ENCODE measurements at places on chromosomes 6 and 20.

DNA sequence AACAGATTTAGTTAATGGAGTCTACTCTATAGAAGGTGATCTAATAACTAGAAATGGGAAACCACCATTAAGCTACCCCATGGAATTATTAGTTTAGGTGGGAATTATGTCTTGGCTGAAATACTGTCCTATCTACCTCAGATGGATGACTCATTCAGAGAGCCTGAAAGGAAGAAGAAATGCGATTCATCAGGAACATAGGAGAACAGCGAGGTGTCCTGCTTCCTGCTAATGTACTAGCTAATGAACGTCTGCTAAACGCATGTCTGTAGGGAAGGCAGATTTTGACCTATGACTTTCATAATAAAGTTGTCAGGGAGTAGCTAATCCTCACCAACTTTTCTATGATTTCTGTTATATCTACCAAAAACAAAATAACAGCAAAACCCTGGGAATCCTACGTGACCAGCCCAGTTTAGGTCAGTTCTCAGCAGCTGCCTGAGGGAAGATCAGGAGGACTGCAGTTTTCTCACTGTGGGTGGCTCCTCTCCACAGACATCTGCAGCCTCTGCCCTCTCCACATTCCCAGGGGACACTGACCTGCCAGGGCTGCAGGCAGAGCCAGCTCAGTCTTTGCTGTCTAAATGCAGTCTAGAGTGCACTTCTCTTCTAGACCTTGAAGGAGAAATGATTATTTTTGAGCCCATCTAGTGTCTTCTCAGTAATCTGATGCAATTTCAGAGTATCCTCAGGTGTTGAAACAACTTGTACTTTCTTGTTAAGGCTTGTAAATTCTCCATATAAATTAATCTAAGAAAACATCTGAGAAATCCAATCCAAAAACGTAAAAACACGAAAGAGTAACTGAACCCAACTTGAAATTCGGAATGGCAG is 18.1 kb upstream of the SFT2D1 start:
- DNase-seq = no peak

GRCh38 chr6:15555101-15556038 is 107.5 kb downstream of the DTNBP1 start:
- DNase-seq = no peak

DNA sequence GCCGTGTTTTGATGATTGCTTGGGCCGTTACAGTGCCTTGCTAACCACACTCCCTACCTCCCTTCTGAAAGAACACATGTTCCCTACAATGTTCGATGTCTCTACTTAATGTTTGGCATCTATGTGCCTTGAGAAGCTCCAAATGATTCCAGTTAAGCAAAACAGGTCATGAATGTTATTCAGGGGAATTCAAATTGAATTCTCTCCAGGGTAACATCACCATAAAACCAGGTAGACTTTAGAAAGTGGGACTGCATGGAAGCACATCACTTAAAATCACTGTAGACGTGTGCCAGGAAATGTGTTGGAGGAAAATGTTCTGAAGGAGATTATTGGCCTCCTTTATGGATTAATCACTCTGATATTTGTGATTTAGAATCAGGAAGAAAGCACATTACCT is 128.1 kb downstream of the ADAT2 start:
- DNase-seq = no peak

DNA sequence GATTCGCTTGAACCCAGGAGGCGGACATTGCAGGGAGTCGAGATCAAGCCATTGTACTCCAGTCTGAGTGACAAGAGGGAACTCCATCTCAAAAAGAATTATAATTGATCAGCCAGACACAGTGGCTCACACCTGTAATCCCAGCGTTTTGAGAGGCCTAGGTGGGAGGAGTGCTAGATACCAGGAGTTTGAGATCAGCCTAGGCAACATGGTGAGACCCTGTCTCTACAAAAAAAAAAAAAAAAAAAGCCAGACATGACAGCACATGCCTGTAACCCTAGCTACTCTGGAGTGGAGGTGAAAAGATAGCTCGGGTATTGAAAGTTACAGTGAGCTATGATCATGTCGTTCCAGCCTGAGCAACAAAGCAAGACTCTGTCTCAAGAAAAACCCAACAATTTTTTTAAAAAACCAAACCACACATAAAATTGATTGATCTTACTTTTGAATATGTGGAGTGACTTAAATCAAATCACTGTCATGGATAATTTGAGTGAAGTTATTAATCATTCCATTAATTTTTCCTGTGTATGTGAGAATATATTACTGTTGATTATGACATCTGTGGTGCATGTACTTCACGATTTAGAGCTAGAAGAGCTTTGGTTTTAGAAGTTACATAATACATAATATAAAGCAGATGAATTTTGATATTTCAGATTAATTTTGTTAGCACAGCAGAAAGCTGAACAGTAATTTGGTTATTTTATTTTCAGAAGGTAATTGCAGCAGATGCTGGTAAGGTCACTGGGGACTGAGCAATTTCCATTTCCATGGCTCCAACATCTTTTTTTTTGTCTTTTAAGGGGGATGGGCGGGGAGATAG is 34.4 kb downstream of the NCOA7 start:
- no peak for DNase-seq

GRCh38 chr6:162770955-162771354 is 43.2 kb downstream of the PACRG start:
- DNase-seq = no peak

DNA sequence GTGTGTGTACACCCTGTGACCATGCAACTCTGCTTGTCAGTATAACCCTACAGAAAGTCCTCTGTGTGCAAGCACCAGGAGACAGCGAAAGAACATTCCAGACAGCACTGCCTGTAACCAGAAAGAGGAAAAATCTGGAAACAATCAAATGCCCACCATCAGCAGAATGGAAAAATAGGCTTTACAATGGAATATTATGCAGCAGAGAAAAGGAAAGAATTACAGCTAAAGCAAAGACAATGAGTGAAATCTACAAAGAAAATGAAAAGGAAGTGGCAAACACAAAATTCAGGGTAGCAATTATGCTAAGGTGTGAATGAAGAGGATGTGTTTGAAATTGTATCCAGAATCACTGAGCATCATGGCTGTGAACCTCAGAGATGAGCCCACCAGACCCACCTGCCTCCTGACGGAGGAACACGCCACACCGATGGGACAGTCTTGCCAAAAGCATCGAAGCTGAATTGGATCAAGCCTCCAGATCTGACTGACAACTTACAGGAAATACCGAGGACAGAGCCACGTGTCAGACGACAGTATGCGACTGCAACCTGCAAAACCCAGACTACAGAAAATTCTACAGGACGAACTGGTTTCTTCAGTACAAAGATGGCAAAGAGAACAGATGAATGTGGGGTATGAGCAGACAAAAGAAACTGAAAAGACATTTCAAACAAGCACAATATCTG is 133.2 kb downstream of the NFATC2 start:
- DNase-seq = no peak

DNA sequence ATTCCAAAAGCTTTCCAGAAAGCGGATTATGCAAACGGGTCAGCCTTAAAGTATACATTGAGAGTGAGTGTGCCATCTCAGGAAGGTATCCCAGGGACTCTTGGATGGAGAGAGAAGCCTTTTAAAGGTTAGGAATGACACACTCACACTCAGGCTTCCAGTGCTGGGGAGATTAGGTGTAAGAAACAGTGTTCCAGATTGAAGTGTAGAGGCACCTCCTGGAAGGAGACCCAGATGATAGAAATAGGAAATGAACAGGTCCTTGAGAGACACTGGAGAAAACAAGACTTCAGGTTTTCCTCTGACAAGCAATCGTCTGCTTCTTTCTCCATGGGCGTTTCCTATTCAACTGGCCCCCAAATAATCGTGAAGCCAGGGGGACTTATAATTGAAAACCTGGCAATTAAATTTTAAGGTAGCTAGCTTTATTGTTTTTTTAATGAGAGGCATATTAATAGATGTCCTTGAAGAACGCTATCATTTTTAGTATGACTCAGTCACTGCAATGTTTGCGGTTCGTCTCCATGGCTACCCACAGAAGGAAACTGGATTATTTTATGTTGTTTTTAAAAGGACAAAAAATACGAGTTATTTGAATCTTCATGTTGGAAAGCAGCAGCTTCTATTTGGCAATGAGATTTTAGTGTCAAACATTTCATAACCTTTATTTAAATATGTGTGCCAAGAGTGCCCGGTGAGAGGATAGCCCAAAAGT is 85.3 kb downstream of the TRMT6 start:
- no peak for DNase-seq

DNA sequence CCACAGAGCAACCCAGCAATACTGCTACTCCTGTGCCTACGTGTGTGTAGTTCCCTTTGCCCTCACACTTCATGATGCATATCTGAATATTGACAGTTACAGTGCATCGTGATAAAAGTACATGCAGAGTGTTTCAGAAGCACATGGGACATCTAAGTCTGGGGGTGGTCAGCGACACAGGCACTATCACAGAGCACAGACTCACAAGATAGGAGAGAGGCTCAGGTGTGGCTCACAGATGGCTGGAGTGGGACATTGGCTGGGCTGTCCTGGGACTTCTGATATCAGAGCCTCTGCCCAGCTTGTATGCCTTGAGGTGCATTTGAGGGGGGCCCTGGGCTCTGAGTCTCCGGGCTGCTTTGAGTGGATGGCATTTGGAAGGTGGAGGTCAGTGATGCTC is 227.0 kb upstream of the RNF24 start:
- DNase-seq = no peak

GRCh38 chr6:66866801-66867200 is 1159.8 kb upstream of the EYS start:
- no peak for DNase-seq

DNA sequence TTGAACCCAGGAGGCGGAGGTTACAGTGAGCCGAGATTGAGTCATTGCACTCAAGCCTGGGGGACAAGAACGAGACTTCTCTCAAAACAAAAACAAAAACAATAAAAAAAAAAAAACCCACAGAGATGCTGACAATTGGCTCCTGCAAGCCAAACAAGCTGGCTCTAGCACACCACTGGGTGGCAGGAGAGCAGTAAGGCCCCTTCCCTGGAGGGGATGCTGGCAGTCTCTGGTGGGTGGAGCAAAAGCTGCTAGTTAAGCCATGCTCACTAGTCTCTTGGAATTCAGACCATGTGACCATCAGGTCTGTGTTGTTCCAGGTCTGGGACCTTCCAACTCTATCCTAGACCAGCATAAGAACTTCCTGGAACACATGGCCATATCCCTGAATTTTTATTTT is 18.9 kb upstream of the DSN1 start:
- DNase-seq = no peak

- no peak for DNase-seq
Observed at GRCh38 chr20:61244213-61244612, 7.8 kb upstream of the CDH4 start.

DNA sequence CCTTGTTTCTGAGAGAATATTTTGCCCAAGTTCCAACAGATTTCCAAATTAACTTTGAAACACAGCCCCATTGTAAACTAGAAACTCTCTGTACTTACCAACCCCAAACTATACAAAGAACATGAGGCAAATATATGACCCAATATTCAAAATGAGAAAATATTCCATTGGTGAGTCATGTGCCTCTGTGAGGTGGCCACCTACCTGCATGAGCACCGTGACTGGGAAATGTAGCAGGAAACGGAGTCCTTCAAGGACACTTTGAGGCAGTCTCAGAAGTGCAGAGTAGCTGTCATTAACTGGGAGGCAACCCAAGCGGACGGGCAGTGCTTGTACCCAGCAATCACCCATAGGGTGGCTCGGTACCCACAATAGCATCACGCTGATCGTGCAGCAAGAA is 335.5 kb upstream of the NOX3 start:
- DNase-seq = no peak

DNA sequence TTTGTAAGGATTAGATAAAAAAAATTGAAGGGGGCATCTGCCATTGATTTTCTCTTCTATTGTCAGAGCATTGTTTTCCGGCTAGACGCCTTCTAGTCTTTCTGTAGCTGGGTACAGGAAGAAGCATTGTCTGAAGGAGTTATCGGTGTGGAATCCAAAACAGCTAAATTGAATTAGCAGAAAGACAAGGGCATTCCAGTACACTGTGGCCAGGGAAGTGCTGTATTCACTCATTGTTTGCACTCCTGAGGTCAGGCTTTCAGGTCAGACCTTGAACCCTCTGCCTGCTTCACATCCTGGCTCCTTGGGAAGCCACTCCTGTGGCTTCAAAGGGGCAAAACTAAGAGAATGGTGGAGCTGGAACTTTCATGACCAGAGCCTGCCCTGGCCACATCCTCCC is 81.1 kb upstream of the SNAP25 start:
- no peak for DNase-seq

DNA sequence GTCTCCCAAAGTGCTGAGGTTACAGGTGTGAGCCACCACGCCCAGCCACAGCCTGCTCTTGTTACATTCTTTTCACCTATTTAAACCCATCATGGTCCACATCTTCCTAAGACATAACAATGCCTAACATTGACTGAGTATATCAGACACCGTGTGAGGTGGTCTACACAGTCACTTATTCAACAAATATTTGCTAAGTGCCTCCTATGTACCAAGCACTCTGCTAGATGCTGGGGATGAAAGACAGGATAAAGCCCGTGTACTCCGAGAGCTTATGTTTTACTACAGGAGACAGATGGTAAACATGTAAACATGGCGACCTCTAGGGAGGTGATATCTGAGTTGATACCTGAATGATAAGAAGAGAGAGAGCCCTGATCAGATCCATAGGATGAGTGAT is 12.7 kb downstream of the BCL2L1 start:
- no peak for DNase-seq

GRCh38 chr20:22411627-22412450 is 172.5 kb downstream of the FOXA2 start:
- no peak for DNase-seq

GRCh38 chr20:35285806-35286076 is 1.2 kb upstream of the EIF6 start:
- no peak for DNase-seq
